ENCODE measurements at places on chromosomes 13 and 19.
A peak's percentile ranks its signal among the peaks of the same experiment; 100 is the strongest.

GRCh38 chr19:11046605-11047354 is 42.5 kb upstream of the LDLR start:
- DNase-seq, result no peak

DNA sequence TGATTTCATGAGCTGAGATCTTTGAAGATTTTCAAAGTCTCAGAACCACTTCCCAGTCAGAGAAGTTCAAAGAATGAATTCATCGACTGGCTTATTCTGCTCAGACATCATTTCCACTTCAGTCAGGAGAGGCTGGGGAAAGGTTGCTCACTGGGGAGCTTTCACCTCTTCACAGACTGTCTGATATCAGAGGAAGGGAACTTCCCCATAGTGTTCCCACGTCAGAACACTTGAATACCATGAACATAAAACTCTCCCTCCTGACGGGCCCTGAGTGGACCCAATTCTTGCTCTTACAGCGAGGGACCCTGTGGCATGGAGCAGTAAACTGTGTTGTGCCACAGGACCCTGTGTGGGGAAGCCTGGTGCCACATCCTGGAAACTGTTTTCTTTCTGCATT is 492.6 kb downstream of the COG6 start:
- DNase-seq, result no peak

- no peak for DNase-seq
Observed at GRCh38 chr19:39969681-39970424, 1.1 kb upstream of the PSMC4 start.

DNA sequence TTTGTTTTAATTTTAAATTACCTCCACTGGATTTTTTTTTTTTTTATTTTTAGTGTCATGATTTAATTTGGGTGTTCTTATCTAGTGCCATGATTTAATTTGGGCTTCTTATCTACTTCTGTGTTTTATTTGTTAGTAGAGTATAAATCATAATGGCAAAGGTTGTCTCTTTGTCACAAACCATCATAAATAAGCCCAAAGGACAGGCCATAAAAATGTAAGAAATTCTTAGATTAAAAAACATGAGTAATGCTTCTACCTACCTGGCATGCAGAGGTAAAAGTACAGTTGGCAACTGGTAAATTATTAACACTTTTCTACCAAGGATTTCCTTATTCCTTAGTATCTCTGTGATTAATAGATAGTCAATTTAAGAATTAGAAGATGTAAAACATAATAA is 55.2 kb downstream of the ERCC5 start:
- DNase-seq, result no peak

DNA sequence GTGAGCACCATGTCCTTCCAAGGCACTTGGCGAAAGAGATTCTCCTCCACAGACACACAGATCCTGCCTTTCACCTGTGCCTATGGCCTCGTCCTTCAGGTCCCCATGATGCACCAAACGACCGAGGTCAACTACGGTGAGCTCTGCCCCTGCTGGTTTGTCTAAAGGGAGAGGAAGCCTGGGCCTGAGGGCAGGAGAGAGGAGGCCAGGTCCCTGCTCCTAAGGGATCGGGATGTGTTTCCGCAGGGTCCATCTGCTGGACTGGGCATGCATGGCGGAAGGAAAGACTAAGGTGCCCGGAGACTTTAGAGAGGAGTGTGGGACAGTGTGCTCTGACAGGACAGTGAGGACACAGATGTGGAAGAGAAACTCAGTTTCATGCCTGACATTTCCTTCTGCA is 7.6 kb downstream of the SERPINE3 start:
- DNase-seq, result no peak

- DNase-seq, result no peak
Observed at GRCh38 chr19:1763648-1764639, 10.6 kb downstream of the ONECUT3 start.

DNA sequence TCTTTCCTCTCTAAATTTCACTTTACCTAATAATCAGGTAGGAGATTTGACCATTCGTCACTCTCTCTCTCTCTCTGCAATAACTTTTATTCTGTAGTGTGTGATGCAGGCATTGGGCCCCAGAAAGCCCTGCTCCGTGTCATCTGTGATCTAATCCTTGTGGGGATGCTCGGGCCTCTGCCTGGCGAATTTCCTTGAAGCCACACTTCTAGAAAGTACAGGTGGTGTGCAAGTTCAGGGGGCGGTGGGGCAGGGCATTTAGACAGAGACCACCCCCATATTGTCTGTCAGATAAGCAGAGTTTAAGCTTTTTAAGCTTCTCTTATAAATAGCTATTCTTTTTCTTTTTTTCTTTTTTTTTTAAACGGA is 53.4 kb upstream of the GPR12 start:
- DNase-seq, result no peak

- no peak for DNase-seq
Observed at GRCh38 chr13:112991609-112992008, 22.6 kb downstream of the MCF2L start.

DNA sequence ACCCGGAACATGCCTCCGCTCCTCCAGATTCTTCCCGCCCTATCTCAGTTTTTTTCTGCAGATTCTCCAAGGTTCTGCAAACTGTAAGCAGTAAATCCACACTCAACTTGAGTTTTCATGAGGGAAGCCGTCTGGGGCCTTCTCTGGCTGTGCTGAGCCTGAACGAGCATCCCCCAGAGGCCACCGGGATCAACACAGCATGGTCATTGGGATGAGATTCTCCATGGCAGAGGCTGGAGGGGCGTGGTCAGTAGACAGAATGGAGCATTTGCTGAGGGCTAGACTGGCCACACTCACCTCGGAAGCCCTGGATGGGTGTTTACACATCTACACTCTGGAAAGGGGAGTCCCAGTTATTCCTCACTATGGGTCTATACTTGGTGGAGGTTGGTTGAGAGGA is 2.3 kb upstream of the LILRA4 start:
- DNase-seq, result no peak

DNA sequence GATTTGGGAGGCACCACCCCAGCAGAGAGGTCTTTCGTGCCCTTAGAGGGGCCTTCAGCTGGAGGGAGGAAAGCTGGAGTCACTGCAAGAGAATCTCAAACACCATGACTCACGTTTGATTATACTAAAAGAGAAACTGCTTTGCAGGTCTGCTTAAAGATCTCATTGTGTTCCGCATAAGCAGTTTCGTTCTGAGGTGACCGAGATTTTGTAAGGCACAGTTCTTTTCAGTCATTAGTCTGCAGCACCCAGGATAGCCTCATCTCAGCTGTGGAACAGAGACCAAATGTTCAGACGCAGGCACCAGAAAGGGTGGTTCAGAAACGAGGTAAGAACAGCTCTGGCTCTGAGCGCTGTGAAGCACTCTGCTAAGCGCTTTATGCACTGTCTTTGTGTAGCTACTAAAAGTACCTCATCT is 71.2 kb upstream of the GTF3A start:
- no peak for DNase-seq

DNA sequence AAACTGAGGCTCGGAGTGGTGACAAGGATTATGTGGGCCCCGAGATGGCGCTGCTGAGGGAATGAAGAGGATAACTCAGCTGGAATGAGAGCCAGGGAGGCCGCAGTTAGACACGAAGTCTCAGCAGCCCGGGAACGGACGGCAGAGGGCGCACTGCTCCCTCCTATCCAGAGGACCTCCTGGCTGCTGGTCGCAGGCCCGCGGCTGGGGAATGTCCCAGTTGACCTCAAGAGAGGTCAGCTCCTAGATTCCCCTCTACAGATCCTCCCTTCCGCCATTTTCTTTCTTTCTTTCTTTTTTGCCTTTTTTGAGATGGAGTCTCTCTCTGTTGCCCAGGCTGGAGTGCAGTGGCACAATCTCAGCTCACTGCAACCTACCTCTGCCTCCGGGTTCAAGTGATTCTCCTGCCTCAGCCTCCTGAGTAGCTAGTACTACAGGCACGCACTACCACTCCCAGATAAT is 24.1 kb upstream of the ASPDH start:
- DNase-seq, result peak; percentile 65

- no peak for DNase-seq
Observed at GRCh38 chr13:23670793-23671192, 100.6 kb downstream of the TNFRSF19 start.

- DNase-seq, result peak; percentile 54
Observed at GRCh38 chr19:37077501-37077933, 716 bp upstream of the ZNF420 start.

GRCh38 chr13:79457948-79458347 is 23.0 kb upstream of the NDFIP2 start:
- DNase-seq, result no peak

- no peak for DNase-seq
Observed at GRCh38 chr19:383922-384798, 24.8 kb downstream of the C2CD4C start.

- DNase-seq, result no peak
Observed at GRCh38 chr19:28074773-28075172, 1138.2 kb downstream of the UQCRFS1 start.

Data from Kasumi-1 (cell line).